ENCODE measurements at places on chromosomes 6 and 20.

DNA sequence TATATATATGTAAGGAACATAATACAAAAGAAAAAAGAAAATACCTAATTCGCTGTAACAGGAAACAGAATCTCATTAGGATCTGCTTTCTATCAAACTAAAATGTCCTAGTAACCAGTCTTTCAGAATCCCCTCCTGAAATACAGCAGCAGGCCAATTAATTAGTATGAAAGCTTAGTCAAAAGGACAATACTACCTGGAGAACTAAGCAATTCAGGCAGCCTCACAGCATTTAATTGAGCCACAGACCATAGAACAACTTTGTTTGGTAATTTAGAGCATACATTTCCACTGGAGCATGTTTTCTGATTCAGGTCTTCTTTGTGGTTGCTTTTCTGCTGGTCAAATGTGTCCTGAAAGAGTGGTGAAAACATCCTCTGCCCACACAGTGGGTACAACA lies 516.0 kb downstream of the LMBRD1 start:
- DNase-seq, result no peak

DNA sequence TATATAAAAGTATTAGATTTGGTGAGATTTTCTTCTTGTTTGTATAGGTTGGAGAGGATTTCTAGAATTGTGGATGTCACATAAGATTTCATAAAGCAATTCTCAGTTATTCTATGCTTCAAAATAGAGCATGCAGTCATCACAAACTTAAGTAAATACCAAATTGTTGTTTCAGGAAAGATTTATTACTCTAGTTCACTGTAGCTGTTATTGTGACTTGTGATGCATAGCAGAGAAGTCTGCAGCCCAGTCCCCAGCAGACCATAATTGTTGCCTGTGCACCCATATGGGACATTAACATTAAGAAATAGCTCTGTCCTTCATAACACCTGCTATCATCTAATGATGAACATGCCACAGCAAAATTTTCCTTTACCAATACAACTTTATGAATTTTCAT lies 228.0 kb upstream of the FAM83B start:
- no peak for DNase-seq

- DNase-seq, result peak; percentile 35
These were observed 74.4 kb upstream of the CHD6 start for GRCh38 chr20:41692479-41693135.

GRCh38 chr20:25037288-25038102 lies 20.4 kb downstream of the ACSS1 start:
- no peak for DNase-seq

DNA sequence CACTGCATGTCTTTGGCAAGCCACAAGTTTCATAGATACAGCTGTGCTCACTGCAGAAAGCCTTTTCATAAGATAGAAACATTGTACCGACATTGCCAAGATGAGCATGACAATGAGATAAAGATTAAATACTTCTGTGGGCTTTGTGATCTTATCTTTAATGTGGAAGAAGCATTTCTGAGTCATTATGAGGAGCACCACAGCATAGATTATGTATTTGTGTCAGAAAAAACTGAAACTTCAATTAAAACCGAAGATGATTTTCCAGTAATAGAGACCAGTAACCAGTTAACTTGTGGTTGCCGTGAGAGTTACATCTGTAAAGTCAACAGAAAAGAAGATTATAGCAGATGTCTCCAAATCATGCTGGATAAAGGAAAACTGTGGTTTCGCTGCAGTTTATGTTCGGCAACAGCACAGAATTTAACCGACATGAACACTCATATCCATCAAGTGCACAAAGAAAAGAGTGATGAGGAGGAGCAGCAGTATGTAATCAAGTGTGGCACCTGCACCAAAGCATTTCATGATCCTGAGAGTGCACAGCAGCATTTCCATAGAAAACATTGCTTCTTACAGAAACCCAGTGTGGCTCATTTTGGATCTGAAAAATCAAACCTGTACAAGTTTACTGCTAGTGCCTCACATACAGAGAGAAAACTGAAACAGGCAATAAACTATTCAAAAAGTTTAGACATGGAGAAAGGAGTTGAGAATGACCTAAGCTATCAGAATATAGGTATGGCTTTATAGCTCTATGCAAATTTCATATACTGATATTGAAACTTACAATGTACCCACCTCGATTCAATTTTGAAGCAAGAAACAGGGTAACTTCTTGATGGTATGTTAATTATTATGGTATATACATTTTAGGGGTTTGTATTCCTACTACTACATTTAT lies 23.9 kb upstream of the BAG2 start:
- DNase-seq, result no peak

GRCh38 chr6:21158149-21158548 lies 435.4 kb upstream of the SOX4 start:
- no peak for DNase-seq

DNA sequence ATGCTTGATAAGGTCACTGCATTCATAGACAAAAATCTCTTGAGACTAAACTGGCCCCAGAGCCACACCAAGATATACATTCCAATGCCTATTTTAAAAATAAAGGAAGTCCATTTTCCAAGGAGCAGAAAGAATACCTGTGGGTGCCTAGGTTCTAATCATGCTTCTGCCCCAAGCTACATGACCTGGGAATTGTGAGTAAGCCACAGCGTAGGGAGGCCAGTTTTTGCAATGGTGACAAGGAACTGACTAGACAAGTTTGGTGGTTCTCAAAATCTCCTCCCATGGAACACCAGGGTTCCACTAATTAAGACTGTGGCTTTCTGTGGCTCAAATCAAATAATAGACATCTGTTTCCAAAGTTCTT lies 83.3 kb downstream of the GMDS start:
- no peak for DNase-seq

GRCh38 chr6:87909849-87910248 lies 137.8 kb upstream of the SPACA1 start:
- DNase-seq, result peak; percentile 80

DNA sequence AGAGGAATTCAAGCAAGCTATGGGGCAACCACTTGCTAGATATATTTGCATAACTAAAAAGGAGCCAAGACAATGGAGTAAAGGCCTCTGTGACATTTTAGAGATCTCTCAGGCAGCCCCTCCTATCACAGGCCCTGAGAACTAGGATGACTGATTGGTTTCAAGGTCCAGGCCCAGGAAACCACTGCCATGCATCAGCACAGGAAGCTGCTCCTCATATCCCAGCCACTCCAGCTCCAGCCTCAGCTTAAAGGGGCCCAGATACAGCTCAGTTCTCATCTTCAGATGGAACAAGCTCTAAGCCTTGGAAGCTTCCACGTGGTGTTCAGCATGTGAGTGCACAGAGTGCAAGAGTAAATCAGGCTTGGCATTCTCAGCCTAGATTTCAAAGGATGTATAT lies 21.1 kb upstream of the THBS2 start:
- DNase-seq, result no peak

DNA sequence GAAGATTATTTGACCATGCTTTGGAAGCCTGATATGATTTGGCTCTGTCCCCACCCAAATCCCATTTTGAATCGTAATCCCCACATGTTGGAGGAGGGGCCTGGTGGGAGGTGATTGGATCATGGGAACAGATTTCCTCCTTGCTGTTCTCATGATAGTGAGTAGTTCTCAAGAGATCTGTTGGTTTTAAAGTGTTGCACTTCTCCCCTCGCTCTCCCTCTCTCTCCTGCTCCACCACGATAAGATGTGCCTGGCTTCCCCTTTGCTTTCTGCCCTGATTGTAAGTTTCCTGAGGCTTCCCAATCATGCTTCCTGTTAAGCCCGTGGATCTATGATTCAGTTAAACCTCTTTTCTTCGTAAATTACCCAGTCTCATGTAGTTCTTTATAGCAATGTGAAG lies 21.7 kb upstream of the FAM217A start:
- DNase-seq, result no peak

DNA sequence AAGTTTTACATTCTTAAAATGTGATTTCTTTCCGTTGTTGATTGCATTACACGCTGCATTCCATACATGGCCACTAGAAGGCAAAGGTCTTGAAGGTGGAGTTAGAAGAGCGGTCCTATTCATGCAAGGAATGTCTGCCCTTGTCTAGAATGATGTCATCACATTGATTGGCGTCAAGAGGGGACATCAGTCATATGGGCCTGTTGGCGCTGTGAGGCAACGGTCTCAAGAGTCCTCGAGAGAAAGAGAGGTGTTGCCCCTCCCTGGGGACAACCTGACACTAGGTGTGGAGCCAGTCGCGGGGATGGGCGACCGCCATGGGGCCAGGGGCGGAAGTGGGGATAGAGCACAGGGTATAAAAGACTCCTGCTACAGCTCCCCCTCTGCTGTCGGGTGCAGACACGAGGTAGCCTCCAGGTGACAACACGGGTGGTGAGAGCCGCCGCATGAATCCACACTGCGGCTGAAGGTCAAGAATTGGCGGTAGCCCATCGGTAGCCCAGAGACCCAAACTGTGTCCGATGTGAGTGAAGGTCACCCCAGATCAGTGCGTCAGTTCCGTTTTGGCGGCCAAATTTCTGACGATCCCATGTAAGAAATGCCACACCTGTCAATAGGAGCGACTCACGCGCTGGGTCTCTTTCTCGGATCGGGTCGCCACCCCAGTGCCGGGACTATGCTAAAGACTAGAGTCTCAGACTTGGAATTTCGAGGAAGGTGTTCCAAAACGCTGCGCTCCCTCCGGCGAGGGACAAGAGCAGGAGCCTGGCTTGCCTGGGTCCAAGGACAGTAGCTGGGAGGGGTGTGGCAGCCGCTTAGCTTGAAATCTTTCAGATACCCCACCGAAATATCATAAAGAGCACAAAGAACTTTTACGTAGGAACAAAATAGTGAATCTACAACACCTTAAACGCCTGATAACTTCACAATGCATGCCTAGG lies 93.2 kb upstream of the ZNF184 start:
- DNase-seq, result no peak

GRCh38 chr6:158628542-158628941 lies 16.0 kb downstream of the DYNLT1 start:
- no peak for DNase-seq

- DNase-seq, result no peak
These were observed 179.5 kb downstream of the SYNDIG1 start for GRCh38 chr20:24648919-24649318.

GRCh38 chr6:81636930-81637568 lies 115.4 kb downstream of the TENT5A start:
- no peak for DNase-seq

- no peak for DNase-seq
These were observed 10.0 kb downstream of the TMEM74B start for GRCh38 chr20:1174787-1175186.

DNA sequence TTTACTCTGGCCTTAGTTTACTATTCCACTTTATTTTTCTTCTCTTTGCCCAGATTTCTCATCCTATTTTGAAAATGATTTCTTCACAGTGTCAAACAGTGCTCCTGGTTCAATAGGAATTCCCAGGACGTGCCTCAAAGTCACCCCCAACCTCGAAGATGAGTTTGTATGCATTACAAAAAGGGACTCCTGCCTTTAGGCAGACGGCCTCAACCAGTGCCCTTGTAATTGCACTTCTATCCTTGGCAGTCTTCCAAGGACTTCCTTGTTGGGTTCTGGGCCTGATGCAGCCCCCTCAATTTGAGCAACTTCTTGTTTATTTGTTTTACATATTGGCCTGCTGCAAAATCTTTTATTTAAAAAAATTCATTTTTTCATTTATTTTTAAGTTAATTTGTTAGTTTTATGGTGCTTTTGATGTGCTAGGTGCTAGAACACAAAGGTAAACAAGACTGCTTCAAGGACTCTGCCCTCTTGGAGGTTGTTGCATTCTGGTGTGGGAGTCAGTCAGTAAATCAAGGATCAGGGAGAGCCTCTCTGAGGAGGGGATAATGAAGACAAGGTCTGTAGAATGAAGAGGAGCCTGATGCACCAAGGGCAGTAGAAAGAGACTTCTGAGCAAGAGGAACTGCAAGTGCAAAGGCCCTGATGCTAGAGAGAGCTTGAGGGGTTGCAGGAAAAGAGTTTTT lies 181.5 kb upstream of the LAMP5 start:
- no peak for DNase-seq

- no peak for DNase-seq
These were observed 57.8 kb downstream of the CARMIL1 start for GRCh38 chr6:25336996-25337395.

GRCh38 chr6:74181471-74181870 lies 485.5 kb downstream of the CD109 start:
- no peak for DNase-seq

- DNase-seq, result peak; percentile 75
These were observed 2.4 kb upstream of the ZMYND8 start for GRCh38 chr20:47358672-47359529.

DNA sequence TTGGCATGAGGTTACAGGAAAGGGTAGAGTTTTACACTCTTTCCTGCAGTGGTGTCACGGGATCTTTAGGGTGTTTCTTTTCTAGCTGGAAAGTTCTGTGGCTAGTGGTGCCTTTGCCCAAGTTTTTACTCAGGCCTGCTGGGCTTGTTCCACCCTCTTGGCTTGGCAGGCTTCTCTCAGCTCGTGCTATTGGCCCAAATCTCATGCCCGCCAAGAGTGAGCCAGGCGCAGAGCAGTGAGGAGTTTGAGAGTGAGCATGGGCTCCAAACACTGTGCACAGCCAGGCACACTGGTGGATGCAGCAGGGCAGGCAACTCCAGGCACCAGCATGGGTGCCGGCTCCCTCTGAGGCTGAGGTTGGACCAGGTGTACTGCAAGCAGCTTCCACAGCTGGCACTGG lies 206.5 kb downstream of the SAMD5 start:
- DNase-seq, result no peak

DNA sequence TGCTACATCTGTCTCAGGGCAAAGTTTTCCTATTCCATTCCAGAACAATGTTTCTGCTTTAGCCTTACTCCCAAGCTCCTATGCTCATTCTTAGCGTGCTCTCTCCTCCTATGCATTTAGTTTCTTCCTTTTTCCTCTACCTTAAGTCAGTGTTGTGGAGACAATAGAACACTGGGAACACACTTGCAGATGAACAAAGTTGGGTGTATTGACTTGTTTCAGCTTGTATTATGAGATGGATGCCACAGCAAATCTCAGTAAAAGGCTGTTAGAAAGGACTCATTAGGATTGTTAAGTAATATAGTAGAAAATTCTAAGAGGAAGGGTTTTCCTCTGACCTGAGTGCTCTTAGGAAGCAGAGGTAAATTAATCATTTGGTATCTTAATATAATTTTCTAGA lies 48.4 kb downstream of the BMP5 start:
- no peak for DNase-seq

GRCh38 chr20:29762620-29763019 lies 1494.8 kb upstream of the DEFB115 start:
- DNase-seq, result no peak

- DNase-seq, result no peak
These were observed 13.0 kb upstream of the TSHZ2 start for GRCh38 chr20:52959125-52959524.

DNA sequence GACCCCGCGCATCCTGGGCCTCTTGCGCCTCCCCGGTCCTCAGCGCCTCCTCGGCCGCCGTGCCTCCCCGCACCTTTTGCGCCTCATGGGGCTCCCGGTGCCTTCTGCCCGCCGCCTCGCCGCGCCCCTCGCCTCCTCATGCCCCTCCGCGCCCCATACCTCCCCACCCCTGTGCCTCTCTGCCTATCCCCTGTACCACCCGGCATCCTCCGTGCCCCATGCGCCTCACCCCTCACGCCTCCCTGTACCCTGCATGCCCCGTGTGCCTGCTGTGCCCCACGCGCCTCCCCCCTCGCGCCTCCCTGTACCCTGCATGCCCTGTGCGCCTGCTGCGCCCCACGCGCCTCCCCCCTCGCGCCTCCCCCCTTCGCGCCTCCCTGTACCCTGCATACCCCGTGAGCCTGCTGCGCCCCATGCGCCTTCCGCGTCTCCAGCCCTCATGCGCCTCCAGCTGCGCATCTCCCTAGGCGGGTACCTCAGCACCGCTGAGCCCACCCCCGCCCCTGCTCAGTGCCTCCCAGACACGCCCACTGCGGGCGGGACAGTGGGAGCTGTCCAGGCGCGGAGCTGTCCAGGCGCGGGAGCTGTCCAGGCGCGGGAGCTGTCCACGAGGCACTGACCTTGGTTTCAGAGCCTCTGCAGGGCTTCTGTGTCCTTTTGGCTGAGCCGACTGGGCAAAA lies 37.1 kb downstream of the IGF2R start:
- DNase-seq, result peak; percentile 38

Measured in AG08395 (cell line).